ENCODE measurements at places on chromosomes 1 and 21. TPM values are rescaled to one million over a fixed set of nuclear protein-coding genes. Genes with fewer than 3 reads are reported as not detected.

GRCh38 chr1:243287123-243287460 lies 31.3 kb downstream of the SDCCAG8 start:
- no peaks in the 10 kb centered on the region for H3K36me3 ChIP-seq
- DNase-seq: no peak
- H3K4me3 ChIP-seq: no peak overlapping the region
- H3K27ac ChIP-seq: no peak overlapping the region
- H3K27me3 ChIP-seq: no peaks in the 10 kb centered on the region

- no peaks in the 10 kb centered on the region for H3K36me3 ChIP-seq
- DNase-seq: no peak
- no peaks in the 10 kb centered on the region for H3K4me1 ChIP-seq
- no peak overlapping the region for H3K4me3 ChIP-seq
These were observed 28.6 kb upstream of the STUM start for GRCh38 chr1:226519716-226520598.

The NCMAP gene
- polyA plus RNA-seq: 20.0 TPM

GRCh38 chr1:100979631-100980030 lies 46.0 kb downstream of the DPH5 start:
- H3K4me1 ChIP-seq: no peaks in the 10 kb centered on the region
- no peak overlapping the region for H3K27ac ChIP-seq
- no peak overlapping the region for H3K4me3 ChIP-seq
- DNase-seq: no peak
- H3K27me3 ChIP-seq: no peaks in the 10 kb centered on the region
- peaks cover 22% of the 10 kb centered on the region for H3K36me3 ChIP-seq

The MPL gene
- polyA plus RNA-seq: not detected

- peaks cover 28% of the 10 kb centered on the region for H3K27me3 ChIP-seq
- no peak overlapping the region for H3K27ac ChIP-seq
- no peaks in the 10 kb centered on the region for H3K36me3 ChIP-seq
- peak overlapping the region; percentile 41 for H3K4me3 ChIP-seq
- DNase-seq: peak; percentile 74
- peaks cover 58% of the 10 kb centered on the region for H3K4me1 ChIP-seq
These were observed 7.1 kb upstream of the C1orf159 start for GRCh38 chr1:1122981-1123480.

The FCRL6 gene
- not detected for polyA plus RNA-seq

- no peaks in the 10 kb centered on the region for H3K4me1 ChIP-seq
- no peak overlapping the region for H3K27ac ChIP-seq
- no peak overlapping the region for H3K4me3 ChIP-seq
- no peaks in the 10 kb centered on the region for H3K36me3 ChIP-seq
- no peak for DNase-seq
These were observed 68.3 kb downstream of the PRRX1 start for GRCh38 chr1:170732252-170732588.

DNA sequence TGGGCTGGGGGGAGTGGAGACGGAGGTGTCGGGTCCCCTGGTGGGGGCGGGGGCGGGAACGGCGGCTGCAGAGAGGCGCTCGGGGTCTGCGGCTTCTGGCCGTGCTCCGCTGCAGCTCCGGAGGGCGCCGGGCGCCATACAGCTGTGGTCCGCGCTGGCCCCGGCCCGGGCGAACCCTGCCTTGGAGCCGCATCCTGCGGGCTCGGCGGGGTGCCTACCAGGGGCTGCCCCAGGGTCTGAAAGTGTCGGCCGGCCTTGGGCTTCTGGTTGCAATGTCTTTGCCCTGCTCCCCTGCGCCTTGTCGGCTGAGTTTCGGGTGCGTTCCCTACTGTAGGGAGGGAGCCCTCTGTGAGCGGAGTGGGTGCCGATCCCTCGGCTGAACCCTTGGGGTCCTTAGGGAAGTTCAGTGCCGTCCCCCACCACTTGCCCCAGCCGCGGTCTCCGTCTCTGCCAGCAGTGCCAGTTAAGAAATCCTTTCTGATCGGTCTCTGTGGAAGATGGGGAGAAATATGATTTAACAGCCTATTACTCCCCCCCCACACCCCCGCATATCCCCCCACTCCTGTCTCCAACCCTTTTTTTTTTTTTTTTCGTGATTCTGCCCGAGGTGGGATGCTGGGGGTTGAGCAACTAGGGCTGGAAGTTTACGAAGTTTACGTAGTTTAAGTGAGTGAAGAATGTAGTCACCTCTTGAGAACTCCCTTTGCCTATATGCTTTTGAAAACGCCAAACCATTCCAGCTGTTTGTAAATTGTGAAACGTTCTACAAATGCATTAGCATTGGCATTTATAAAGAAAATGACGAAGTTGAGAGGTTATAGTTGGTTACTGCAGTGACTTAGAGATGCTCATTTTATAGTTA lies 588 bp downstream of the NEXN start:
- H3K27ac ChIP-seq: peak overlapping the region; percentile 51
- H3K36me3 ChIP-seq: no peaks in the 10 kb centered on the region
- H3K27me3 ChIP-seq: no peaks in the 10 kb centered on the region
- peaks cover 13% of the 10 kb centered on the region for H3K4me1 ChIP-seq
- DNase-seq: peak; percentile 24
- peak overlapping the region; percentile 85 for H3K4me3 ChIP-seq

- H3K4me3 ChIP-seq: no peak overlapping the region
- H3K4me1 ChIP-seq: no peaks in the 10 kb centered on the region
- H3K27ac ChIP-seq: no peak overlapping the region
- H3K27me3 ChIP-seq: no peaks in the 10 kb centered on the region
These were observed 38.9 kb downstream of the PATJ start for GRCh38 chr1:61781151-61781550.

- H3K27me3 ChIP-seq: peaks cover 14% of the 10 kb centered on the region
- 0 out of 2 replicates have a peak, but pooled peaks cover 19% of the 10 kb centered on the region for H3K4me1 ChIP-seq
- H3K4me3 ChIP-seq: no peak overlapping the region
- DNase-seq: no peak
- H3K27ac ChIP-seq: no peak overlapping the region
These were observed 53.6 kb downstream of the KIF21B start for GRCh38 chr1:200969726-200970561.

The MYCL gene
- 1.7 TPM for polyA plus RNA-seq

The LYPD8 gene
- not detected for polyA plus RNA-seq
